ENCODE measurements at places on chromosomes 13 and 19.

- DNase-seq: no peak
These were observed 459.2 kb downstream of the TSHZ3 start for GRCh38 chr19:30890033-30890432.

DNA sequence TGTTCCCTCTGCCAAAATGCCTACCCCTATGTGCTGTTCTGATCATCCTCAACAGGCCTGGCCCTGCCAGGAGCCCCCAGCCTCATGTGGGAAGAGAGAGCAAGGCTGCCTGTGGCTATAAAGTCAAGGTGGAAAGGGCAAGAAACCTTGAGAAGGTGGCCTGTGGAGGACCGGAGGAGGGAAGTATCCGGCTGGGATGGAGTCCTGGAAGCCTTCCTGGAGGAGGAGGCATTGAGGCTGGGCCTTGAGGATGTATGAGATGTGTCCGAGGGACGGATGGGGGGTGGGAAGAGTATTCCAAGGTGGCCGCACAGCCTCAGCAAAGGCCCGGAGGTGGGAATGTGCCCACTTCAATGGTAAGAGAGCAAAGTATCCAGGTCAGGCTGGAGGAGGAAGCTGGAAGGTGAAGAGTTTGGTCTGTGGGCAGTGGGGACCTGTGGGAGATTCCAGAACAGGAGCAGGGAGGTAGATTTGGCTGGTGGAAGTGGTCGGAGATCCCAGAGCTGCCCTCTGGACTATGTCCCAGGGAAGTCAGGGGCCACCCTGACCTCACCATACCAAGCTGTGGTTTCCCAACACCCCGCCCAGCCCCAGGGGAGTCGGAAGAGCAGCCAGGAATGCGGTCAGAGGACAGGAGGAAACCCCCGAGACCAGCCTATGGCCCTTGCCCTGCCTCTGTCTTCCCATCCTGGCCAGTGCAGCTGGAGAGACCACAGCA is 3.0 kb upstream of the PLIN4 start:
- no peak for DNase-seq

DNA sequence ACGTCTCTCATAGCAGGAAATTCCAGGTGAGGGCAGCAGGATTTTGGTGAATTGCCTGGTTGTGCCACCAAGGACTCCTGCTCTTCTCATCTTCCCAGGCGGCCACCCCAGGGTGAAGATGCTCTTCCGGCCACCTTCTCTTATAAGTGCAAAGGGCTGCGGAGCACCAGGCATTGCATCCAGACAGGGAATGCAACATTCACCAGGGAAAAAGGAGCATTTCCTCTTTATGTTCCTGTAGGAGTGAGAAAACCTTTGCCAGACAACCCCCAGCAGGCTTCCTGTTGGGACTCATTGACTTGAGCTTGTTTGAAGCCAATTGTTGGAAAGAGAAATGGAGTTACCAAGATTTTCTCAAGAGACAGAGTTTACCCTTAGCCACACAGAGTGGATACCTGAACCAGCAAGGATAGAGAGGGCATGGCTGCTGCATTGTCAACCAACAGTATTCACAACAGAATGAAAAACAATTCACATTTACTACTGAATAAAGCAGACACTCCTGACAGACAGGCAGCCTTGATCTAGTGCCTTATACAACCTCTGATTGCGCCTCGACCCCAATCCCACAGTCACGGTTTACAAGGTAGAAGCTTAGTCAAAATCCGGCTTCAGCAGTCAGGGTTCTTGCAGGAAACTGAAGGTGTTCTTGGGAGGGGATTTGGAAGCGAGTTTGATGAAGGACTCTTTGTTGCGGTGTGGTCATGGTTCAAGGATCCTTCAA is 1.8 kb upstream of the ATP11A start:
- no peak for DNase-seq

DNA sequence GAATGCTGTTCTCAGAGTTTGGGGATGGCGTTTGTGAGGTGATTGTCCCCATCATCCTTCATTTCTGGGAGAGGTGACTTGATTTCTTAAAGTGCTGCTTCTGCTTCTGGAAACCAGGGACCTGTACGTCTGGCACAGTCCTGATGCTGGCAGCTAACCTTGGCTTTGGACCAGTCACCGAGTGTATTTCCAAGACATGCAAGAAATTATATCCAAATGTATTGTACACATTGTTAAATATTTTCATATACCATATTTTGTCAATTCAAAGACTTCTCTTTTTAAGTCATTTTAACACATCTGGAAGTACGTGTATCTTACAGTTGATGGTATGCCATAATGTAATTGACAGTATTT is 97.4 kb downstream of the ARHGEF7 start:
- DNase-seq: no peak

DNA sequence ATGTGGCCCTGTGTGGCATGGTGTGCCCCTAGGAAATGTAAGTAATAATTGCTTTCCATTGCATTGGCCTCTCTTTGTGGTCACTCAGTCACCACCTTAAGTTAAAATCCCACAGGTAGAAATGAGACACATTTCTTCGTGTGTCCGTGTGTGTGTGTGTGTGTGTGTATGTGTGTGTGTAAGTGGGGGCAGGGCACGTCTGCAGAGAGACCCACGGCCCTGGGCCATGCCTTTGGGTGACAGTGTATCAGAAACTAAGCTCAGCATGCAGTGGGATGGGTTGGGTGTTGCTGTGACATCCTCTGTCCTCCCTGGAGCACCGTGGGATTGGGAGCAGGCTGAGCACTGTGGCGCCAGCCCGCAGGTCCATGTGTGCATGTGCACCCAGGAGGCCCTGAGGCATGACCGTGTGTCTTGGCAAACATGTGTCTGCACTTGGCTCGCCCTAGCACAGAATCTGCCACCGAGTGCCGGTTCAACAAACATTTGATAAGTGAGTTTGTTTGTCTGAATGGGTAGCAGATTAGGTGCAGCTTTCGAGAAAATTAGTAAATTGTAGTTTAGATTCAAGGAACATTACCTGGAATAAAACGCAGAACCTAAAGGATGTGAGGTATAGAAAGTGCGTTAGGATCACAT is 91.8 kb downstream of the WTIP start:
- DNase-seq: no peak

DNA sequence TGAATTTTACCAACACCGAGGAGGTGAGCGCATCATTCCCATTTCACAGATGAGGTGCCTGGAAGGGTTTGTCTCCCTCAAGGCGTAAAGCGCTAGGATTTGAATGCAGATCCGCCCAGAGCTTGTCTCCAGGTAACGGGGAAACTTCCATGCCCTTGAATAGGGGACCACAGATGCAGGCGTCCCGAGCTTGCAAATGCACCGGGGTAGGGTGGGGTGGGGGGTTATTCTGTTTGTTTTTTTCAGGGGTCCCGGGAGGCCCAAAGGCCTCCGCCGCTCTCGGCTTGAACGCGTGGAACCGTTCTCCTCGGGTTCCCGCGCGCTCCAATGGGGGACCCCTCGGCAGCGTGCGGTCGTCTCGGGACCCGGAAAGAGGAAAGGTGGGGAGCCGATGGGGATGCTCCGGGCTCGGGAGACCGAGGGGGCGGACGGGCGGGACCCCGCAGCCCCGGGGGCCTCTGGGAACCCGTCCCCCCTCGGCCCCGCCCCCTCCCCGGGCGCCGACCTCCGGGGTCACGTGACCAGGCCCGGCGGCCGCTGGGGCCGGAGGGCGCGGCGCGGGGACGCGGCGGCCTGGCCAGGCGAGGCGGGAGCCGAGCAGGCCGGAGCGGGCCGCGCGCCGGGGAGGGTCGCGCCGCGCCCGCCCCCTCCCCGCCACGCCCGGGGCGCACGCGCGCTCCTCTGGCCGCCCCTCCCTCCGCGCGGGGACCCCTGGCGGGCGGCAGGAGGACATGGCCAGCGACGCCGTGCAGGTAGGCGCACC is at the start of gene PKN1:
PKN1 (plus strand) TSS at position 516 of the 763 bp plus-strand sequence; CDS start at position 732, 216 bp downstream.
- DNase-seq: no peak

- no peak for DNase-seq
These were observed 213.1 kb downstream of the UQCRFS1 start for GRCh38 chr19:28999724-29000433.

GRCh38 chr13:111913761-111914140 is 153.2 kb upstream of the SOX1 start:
- DNase-seq: no peak
